NCI-H1694 treated with DMSO at 0.1 percent for 48 hours (cell line): ENCODE measurements at places on chromosomes 12 and 14.
A peak's percentile ranks its signal among the peaks of the same experiment; 100 is the strongest.

DNA sequence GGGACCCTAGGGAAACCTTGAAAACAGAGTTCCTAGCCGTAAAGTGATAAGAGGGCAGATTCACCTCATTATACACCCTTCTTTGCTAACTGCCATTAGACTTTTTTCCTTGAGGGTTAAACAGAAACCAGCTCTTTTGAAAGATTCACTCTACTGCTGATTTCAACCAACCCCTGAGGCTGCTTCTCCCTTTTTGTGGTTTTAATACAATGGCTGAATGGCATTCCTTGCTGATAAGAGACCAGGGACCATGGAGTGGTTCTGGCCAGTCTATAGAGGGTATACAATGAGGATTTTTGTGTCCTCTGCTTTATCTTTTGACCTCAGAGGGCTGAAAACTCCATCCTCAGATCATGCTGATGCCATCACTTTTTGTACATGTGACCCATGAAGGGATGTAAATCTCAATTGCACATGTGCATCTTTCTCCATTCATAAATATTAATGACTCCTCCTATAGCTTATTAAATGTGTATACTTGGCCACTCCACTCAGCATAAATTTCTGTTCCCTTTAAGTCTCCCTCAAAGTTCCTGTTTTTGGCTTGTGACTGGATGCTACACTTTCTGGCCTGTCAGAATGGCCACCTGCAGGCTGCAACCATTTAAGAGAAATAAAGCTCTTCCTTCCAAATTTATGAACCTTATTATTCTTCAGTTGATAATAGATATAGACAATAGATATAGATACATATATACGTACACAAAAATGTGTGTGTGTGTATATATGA lies 233.8 kb upstream of the SEL1L start:
- DNase-seq = no peak

DNA sequence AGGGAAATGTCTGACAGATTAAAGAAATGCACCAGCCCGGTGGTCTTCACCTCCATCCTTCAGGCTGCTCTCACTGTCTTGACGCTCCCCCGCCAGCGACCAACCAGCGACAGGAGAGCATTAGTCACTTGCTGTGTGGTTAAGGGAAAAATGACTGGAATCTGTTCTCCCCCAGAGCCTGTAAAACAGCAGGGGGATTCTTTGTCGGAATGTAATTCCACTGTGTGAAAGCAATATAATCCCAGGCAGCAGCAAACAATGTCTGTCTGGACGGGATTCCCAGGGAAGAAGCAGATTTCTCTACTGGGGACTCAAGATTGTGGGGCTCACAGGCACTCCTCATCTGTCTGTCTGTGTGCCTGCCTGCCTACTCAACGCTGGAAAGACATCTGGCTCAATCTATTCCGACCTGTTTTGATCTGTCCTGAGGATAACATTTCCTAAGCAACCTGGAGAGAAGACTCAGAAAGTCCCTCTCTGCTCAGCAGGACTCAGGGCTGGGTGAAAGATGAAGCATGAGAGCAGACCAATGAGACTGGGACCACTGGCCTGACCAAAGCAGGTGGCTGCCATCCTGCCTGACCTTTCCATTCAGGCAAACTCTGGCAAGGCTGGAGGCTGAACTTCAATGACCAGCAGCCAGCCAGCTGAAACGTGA lies 54.6 kb downstream of the NUAK1 start:
- DNase-seq = no peak

GRCh38 chr12:15163030-15163976 lies 57.9 kb downstream of the RERG start:
- no peak for DNase-seq

DNA sequence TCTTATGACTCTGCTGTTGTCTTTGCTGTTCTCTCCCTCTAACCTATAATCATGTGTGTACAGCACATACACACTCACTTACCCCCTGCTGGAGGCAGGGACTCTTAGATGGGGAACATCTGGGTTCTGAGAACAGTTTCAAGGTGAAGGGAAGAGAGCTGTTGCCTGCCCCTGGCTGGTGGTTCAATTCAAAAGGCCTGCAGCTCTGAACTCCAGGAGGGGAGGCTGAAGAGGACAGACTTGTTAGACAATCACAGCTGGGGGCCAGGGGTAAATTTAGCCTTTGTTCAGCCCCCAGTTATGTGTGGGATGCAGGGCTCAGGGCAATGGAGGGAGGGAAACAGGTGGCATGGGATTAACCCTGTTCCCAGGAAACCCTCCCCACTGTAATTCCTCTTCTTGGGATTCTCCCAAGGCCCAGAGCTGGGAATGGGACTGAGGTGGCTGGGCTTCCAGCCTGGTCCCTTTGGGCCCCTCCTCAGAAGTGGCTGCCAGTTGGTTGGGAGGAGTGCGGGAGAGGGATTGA lies 1.9 kb downstream of the MYL6B start:
- DNase-seq = no peak

GRCh38 chr14:20440465-20440864 lies 4.5 kb upstream of the KLHL33 start:
- DNase-seq = no peak

DNA sequence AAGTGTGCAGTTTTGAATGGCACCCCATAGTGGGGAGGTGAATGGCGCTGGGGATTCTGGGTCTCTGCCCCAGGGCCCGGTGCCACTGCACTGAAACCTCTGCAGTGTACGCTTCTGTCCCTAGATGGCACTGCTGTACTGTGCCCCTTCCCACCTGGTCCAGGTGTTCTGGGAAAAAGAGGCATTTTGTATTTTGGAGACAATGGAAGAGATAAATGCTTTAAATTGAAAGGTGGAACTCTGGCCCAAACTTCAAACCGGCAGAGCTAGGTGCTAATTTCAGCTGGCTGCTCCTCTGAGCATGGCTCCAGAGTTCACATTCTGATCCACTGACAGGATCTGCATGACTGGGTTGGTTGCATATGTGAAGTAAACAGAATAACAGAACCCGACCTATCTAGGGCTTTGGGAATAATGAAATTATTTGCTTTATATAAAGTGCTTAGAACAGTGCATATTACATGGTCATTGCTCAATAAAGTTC lies 52.2 kb downstream of the KRT80 start:
- no peak for DNase-seq

DNA sequence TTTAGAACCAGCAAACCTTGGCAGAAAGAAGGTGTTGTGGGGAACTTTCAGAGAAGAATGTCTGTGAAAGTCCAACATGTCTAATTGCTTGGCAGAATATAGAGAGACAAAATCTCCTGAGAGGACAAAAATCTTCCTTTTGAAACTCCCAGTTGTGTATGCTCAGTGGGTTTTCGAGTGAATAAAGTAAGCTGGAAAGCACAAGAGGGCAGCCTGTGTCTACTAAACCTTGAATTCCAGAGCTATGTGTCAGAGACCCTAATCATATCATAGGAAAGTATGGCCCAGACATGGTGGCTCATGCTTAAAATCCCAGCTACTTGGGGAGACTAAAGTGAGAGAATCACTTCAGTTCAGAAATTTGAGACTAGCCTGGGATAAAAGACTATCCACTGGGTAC lies 661.2 kb downstream of the SLC16A7 start:
- DNase-seq = no peak

DNA sequence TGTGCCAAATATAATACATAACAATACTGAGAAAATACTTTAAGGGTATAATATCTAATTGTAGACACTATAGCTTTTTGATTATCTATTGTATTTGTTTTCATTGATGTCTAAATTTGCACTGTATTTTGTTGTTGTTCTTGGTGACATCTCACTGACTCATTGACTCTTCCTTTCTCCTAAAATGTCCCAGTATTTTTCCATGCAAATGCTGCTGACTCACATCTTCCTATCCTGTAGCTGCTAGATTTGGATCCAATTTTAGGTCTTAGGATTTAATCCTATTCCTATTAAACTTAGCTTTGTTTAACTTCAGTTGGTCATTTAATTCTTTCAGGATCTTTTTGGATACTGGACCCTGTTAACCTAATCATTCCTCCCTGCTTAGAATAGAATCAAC lies 148.5 kb downstream of the TMTC2 start:
- DNase-seq = no peak

- no peak for DNase-seq
These were observed 19.2 kb downstream of the PELI2 start for GRCh38 chr14:56137453-56137807.

DNA sequence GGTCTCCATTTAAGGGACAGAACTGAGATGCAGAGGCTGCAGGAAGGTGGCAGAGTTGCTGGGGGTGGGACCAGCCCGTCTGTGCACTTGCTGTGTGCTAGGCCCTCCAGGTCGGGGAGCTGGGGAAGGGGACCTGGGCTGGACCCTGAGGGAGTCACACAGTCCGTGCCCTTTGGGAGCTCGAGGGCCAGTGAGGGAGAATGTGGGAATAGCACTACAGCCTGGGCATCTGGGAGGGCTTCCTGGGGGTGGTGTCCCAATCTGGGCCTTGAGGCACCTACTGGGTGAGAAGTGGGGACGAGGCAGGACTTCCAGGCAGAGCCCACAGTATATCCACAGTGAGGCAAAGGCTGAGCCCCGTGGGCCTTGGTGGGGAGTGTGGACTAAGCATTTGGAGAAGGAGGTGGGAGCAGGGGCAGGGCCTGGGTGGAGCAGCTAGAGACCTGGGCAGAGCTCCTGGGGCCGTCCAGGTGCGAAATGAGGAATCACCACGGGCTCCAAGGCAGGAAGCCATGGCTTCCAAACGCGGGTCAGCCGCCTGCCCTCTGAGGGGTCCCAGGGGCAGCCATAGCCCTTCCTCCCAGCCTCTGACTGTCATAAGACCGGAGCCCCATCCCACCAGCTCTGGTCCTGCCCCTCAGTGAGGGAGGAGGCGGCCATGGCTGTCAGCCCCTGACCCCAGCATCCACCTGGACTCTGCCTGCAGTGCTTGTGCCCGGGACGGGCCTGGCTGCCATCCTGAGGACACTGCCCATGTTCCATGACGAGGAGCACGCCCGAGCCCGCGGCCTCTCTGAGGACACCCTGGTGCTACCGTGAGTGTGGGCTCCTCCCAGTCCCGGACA lies 6.6 kb downstream of the ASPG start:
- no peak for DNase-seq

- DNase-seq = no peak
These were observed 1.5 kb downstream of the GSTZ1 start for GRCh38 chr14:77322250-77322902.

DNA sequence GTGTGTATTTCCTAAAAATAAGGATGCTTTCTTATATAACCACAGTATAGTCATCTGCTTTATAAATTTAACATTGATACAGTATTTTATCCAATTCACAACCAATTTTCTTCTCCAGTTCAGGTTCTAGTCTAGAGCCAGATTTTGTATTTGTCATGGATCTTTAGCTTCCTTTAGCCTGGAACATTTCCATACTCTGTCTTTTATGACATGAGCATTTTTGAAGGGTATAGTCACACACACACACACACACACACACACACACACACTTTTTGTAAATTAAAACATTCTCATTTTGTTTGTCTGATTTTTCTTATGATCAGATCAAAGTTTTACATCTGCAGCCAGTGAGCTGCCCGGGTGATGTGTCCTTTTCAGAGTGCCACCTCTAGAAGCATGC lies 25.4 kb downstream of the CGRRF1 start:
- DNase-seq = no peak

- DNase-seq = no peak
These were observed 17.6 kb upstream of the GPR33 start for GRCh38 chr14:31505411-31505810.

DNA sequence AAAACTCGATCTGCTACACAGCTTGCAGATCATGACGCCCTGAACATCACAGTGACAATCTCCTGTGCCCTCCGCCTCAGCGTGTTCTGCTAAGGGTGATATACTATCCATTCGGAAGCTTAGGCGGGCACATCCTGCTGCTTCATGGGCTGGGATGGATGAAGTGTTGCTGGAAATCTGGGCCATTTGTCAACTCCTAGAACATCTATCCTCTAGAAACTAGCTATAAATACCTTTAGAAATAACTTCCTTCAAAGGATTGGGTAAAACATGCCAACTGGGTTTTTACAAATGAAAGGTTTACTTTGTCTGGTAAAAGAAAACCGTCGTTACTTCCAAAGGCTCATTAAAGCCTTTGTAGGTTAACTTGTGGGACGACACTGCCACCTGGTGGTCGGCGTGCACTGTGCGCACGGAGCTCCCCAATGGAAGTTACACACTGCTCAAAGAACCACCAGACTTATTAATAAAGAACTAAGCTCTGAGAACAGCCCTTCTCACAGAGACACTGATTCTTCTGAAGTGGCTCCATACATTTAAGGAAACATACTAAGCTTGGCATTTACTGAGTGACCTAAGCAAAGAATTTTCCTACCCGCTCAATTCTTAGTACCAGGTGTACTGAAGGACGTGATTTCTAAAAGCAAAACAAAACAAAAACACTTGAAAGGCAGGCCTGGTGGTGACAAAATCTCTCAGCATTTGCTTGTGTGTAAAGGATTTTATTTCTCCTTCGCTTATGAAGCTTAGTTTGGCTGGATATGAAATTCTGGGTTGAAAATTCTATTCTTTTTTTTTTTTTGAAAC lies 21.6 kb upstream of the CACNA2D4 start:
- peak; percentile 93 for DNase-seq

DNA sequence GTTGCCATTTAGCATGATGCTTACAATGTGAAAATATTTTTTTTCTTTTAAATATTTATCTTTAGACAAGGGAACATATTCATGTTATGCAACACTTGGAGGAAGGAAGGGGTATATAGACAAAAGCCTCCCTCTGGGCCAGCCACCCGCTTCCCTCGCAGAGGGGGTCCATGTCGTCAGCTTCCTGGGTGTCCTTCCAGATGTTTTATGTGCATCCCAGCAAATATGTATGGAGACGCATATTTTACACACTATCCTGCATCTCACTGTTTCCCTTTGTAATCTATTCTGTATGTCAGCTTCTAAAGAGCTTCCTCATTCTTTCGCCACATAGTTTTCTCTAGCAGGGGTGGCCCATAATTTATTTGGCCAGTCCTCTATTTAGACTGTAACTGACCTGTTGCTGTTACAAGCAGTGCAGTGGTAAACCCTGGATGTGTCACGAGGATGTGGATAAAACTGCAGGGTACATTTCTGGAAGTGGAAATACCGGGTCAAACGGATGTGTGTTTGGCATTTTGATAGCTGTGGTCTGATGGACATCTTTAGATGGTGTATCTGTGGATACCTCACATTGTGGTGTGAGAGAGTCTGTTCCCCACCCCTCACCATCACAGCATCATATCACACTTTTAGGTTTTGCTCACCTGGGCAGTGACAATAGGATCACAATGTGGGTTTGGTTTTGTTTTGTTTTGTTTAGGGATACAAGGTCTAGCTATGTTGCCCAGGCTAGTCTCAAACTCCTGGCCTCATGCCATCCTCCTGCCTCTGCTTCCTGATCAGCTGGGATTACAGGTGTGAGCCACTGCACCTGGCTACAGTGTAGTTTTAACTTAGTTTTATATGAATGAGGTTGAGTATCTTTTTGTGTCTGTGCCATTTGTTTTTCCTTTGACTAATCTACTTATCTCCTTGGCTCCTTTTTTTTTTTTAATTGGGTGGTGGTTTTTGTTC lies 31.6 kb downstream of the FAM222A start:
- DNase-seq = no peak

- DNase-seq = no peak
These were observed 9.5 kb upstream of the RAB35 start for GRCh38 chr12:120125792-120126634.

DNA sequence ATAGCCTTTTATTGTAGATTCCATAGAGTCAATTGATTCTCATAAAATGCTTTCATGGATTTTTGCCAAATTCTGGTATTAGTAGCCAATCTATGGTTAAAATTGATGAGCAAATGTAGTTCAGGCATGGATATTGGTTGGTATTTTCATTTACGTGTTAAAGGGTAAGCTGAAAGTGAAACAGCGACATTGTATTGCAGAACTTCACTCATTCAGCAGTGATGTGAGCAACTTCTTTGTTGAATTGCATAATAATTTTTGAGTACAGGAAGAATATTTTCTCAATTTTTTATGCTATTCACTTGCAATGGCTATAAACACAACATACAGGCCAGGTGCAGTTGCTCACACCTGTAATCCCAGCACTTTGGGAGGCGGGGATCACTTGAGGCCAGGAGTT lies 24.2 kb upstream of the FAM222A start:
- DNase-seq = no peak
